ENCODE measurements at places on chromosomes 2 and 18.

GRCh38 chr2:190256087-190256486, 63.5 kb downstream of the HIBCH start:
- DNase-seq: no peak

DNA sequence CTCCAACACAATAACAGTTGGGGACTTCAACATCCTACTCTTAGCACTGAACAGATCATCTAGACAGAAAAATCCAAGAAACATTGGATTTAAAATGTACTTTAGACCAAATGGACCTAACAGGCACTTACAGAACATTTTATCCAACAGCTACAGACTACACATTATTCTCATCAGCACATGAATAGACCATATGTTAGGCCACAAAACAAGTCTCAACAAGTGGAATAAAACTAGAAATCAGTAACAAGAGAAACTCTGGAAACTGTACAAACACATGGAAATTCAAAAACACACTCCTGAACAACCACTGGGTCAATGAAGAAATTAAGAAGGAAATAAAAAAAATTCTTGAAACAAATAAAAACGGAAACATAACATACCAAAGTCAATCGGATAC, 117.5 kb downstream of the ACVR1 start:
- no peak for DNase-seq

DNA sequence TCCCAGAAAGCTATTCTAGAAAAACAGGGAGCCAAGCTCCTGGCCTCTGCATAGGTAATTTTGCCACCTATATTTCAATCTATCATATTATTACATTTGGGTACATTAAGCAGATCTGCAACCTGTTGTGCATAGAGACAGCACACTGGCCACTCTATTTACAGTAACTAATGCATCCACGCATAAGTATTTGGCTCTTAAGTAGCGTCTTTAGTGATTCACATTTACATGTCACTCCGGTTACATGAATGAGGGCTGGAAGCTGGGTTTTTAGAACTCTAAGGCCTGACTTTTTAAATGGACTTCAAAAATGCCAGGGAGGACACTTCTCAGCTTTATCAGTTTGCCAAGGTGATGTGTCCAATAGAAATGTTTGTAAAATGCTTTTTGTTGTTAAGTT, 97.7 kb downstream of the NYAP2 start:
- DNase-seq: no peak

DNA sequence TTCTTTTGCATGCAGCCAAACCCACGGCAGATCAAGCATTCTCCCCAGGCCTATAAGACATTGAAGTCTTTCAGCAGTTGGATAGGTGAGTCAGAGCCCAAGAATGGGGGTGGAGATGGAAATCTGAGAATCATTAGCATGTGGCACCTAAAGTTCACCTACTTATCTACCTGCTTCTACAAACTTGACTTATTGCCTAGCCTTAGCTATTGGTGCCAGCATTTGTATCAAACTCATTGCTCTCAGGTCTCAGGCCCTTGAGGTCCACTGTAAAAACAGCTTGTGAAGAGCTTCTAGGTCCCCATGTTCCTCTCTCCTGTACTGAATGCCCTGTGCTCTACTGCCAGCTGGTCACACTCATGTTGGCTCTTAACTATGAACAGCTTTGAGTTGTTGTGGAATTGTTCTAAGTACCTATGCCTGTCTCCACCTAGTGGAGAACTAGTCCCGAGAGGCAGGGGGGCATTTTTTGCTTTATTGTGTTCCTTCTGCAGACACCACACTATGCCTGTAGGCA, 278.4 kb upstream of the SPRED2 start:
- DNase-seq: no peak

GRCh38 chr2:219784178-219784577, 156.7 kb downstream of the SLC4A3 start:
- DNase-seq: no peak
